Stimulated activated CD4-positive, alpha-beta T cell treated with anti-CD3 and anti-CD28 coated beads, Interleukin-1b, Interleukin-23, amount 100 ng/mL, for 1 hour (primary cell): ENCODE measurements at places on chromosomes 7 and 10.

- no peak for DNase-seq
These were observed 197.7 kb upstream of the FRMD4A start for GRCh38 chr10:14528450-14528849.

- DNase-seq = no peak
These were observed 38.1 kb upstream of the FOXI2 start for GRCh38 chr10:127698886-127699285.

- no peak for DNase-seq
These were observed 285.2 kb downstream of the DNAJB6 start for GRCh38 chr7:157622000-157622399.

DNA sequence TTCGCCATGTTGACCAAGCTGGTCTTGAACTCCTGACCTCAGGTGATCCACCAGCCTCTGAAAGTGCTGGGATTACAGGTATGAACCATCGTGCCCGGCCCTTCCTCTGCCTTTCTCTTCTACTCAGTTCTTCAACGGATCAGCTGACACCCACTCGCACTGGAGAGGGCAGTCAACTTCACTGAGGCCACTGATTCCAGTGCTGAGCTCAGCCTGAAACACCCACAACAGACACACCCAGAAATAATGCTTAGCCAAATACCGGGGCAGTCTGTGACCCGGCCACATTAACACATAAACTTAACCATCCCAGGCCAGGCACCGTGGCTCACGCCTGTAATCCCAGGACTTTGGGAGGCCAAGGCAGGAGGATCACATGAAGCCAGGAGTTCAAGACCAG, 119.3 kb upstream of the CHST15 start:
- DNase-seq = no peak

DNA sequence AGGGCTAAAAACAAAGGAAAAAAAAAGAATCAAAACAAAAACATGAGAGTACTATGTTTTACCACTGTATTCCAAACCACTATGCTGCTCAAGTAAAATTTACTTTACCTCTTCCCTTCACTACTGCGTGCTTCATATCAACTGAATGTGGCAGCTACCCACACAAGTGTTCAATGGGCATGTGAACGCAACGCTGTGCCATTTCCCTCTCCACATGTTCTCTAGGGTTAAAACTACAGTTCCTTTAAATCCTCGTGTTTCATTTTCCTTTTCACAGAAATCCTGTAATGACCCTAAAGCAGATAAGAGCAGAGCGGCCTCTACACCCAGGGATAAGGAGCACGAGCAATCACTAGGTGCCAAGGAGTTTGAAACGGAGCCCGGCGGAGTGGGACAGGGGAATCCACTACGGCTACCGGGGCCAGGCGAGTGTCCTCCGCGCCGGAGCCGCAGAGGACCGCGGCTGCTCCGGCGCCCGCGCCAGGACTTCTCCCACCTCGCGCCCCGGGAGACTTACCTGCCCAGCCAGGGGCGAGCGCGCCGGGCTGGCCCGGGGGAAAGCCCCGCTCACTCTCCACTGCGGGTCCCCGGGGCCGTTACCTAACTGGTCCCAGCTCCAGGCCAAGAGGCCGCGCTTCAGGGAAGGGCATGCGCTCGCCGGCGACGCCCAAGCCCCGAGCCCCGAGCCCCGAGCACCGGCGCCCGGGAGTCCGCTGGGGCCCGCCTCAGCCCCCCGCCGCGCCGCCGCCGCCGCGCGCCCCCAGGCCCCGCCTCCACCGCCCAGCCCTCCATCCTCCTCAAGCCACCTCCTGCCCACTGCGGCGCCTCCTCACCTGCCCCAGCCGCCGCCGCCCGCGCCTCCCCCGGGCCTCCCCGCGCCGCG, 711 bp downstream of the NAMPT start:
- peak; percentile 37 for DNase-seq

DNA sequence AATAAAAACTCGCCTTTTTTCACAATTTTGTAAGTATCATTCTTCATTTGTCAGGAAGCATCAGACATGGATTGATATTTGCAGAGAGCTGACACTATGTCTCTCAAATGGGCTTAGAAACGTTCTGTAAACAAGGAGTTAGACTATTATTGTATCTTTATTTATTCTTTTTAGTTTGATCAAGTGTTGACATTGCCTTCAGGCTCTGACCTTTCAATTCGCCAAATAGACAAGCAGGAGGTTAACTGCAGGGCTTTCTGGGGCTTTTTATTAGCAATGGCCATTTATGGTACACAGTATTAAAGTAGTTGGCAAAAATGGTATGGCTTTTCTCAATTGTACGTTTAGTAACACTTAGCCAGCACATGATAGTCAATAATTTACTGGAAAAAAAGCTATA, 221.7 kb downstream of the ZWINT start:
- DNase-seq = no peak

- no peak for DNase-seq
These were observed 13.7 kb upstream of the WAPL start for GRCh38 chr10:86535132-86535882.
